ENCODE measurements at places on chromosomes 16 and 17.

- DNase-seq = no peak
Observed at GRCh38 chr17:64063766-64064224, 43.4 kb upstream of the ICAM2 start.

DNA sequence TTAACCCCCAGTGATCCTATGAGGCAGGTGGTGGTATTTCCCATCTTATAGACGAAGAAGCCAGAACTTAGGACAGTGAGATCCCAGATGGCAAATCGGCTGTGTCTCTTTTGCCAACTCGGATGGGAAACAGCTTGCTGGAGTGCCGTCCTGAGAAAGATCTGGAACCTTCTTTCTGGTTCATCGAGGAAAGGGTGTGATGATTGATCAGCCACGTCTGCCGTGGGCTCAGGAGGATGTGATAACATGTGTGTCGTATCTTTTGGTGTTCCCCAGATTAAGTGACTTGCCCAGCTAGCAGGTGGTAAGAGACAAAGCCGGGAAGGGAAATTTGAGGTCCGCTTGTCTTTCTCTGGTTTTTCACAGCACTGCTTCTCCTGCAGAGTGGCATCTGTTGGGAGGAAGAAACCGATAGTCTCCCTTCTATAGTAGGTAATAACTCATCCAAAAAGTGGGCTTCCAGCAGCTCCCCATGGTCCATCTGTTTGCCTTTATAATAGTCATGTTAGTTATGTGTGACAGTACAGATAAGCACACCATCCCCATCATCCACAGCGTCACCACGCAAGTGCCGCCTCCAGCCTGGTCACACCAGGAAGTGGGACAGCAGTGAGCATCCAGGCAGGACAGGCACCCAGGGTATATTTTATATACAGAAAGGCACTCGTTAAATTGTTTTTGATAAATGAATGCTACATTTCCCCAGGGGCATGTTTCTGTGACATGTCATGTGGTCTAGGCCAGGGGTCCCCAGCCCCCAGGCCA lies 175.5 kb downstream of the KATNIP start:
- DNase-seq = no peak

GRCh38 chr17:82582213-82582612 lies 62.7 kb downstream of the FOXK2 start:
- no peak for DNase-seq

GRCh38 chr16:60170196-60170595 lies 1436.1 kb upstream of the GOT2 start:
- DNase-seq = no peak

GRCh38 chr17:73498886-73499554 lies 145.2 kb downstream of the SDK2 start:
- DNase-seq = no peak

- no peak for DNase-seq
Observed at GRCh38 chr17:1384905-1385435, 15.1 kb downstream of the YWHAE start.

DNA sequence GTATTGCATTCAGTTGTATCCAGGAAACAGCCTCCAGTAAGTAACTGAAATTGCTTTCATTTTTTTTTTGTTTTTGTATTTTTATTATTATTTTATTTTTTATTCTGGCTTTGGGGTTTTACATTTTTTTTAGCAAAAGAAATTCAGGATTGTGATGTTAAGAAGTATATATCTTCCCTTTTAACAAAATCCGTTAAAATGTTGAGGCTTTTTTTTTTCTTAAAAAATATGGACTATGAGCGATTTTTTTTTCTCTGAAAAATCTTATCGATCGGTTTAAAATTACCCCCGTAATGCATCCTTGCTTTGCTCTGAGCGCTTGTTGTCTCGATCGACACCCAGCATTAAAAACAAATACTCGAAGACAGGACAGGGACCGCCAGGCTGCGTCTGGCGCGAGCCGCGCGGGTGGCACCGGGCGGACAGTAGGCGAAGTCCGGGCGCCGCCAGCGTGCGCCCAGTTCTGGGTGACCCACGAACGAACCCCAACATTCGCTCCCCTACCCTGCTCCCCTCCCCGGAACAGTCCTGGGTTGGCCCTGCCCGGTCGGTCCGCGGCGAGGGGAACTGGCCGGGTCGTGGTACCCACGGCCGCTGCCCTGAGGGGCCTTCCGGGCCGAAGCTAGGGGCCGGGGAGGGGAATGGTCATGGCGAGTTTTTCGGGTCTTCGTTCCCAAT lies 482 bp downstream of the BAHCC1 start:
- no peak for DNase-seq

DNA sequence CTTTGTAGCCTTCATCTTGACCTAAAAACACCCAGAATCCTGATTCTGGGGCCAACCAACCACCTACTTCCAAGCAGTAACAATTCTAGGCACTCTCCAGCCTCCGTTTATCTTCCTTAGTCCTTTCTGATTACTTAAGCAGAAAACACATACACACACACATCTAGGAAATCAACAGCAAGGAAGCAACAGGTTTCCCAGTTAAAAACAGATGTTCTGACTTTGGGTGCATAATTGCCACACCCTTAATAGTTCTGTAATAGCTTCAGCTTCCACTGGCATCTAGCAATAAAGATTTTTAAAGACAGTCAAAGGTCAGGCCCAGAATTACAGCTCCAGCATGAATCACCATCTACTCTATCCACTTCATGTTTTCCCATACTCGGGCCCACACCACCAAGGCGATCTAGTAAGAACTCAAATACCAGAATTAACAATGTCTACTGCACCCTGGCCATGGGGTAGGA lies 2.6 kb downstream of the ARHGAP17 start:
- no peak for DNase-seq

DNA sequence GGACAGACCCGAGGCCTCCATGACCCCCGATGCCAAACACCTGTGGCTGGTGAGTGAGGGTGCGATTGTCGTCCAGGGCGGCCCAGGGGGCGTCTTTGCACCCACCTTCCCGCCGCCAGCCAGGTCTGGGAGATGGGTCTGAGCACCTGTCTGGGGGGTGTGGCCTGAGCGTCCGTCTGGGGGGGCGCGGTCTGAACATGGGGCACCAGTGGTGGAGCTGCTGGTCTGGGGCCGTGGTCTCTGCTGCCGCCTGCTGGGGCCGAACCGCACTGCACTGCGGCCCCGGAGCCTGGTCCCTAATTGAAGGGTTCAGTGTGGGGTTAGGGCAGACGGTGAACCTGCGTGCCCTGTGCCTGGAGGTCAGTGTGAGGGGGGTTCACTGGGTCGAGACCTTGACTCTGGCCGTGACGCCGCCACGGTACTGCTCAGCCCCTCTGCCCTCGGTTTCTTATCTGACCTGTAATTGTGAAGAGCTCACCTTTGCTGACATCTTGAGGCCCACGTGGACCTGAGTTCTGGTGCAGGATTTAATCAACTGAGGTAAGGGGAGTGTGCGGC lies 12.6 kb upstream of the TCF25 start:
- no peak for DNase-seq

DNA sequence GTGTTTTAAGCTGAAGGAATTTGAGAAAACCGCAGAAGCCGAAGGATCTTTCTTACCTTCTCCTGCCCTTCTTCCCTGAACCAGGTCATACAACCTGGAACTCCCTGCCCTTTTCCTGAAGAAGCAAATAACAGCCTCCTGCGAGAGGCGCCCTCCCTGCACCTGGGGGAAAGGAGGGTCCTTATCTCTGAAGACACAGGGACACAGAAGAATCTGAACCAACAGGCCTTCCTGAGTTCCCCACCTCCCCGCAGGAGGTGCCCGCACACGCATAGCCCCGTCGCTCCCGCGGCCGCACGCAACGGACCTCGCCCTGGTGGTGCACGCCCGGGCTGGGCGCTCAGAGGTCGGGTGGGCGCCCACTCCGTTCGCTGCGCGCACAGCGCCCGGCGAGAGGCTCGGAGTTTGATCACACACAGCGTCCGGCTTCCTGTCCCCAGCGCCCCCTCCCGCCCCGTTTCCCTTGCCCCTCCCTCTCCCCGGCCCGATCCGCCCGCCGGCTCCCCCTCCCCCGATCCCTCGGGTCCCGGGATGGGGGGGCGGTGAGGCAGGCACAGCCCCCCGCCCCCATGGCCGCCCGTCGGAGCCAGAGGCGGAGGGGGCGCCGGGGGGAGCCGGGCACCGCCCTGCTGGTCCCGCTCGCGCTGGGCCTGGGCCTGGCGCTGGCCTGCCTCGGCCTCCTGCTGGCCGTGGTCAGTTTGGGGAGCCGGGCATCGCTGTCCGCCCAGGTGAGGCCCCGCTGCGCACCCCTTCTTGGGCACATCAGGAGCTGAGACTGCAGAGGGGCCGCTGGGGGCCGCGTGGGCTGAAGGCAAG lies at the start of gene TNFSF12:
Gene TNFSF12, plus strand, starts transcription at position 474 of the 816 bp plus-strand sequence. Its CDS starts 96 bp downstream, at position 570.
- no peak for DNase-seq

DNA sequence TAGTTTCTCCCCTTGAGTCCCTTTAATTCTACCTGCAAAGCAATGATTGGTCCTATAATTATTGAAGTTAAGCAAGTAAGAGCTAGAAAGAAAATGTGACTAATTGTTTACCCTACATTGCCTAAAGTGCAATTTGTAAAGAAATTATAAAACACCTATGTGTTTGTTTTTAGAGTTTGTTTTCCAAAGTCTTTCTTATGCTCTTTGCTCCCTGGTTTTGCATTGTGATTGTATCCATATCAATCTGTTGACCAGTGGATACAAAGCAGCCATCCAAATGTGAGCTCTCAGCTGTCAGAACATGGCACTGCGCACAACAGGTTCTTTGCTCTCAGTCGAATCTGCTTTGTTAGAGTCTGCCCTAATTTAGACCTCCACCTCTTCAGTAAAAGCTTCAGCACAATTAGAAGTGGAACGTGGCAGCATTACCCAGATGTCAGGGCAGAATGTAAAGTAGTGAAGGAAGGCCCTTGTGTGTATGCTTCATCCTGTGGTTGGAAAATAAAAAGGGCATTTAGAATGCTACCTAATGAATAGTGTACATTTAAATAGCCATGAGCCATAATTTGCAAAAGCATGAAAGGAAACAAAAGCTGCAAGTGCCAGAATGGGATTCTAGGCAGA lies 70.5 kb downstream of the AATF start:
- DNase-seq = no peak

GRCh38 chr16:24152826-24153225 lies 103.3 kb upstream of the CACNG3 start:
- DNase-seq = no peak

- DNase-seq = no peak
Observed at GRCh38 chr16:9050102-9050830, 41.2 kb upstream of the HAPSTR1 start.

- DNase-seq = no peak
Observed at GRCh38 chr16:18948372-18949020, 22.3 kb upstream of the SMG1 start.

GRCh38 chr17:20774472-20775135 lies 195.1 kb downstream of the CDRT15L2 start:
- DNase-seq = no peak

DNA sequence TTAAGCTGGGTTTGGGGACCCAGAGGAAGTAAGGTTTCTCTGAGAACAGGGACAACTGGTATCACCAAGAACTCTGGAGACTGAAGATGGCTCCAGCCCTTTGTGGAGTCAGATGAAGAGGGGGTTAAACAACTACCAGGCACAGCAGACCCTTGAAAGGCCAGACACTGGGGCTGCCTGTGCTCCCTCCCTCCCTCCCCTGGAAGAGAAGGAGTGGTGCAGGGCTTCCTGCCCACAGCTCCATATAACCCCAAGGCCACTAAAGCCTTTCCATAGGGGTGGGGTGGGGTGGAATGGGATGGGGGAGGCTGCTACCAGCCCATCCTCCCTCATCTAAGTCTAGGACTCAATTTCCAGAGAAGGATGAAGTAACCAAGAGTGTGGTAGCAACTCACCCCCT lies 66.7 kb downstream of the CCDC182 start:
- no peak for DNase-seq

- DNase-seq = no peak
Observed at GRCh38 chr17:74430385-74430705, 1.5 kb upstream of the GPRC5C start.

DNA sequence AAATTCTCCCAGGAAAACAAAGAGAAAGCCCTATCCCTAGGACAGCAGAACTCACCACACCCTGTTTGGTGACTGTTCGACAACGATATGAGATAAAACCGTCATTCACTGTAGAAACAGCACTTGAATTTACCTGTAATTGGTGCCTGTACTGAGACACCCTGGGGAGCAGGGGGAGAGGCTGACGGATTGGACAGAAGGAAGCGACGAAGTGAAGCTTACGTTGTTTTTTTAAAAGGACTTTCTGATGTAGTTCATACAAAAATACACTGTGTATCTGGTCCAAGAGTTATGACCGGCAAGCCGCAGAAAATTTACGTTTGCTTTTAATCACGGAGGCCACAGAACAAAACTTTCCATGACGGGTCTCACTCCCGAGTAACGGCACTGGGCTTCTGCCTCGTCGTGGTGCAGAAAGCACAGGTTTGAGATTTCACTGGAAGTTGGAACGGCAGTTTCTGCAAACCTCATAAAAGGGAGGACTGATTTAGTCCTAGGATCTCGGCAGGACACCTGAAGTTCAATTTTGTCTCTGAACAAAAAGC lies 9.7 kb downstream of the NXN start:
- no peak for DNase-seq

Data from NCI-H187 treated with DMSO at 0.1 percent for 48 hours (cell line).